Pancreas (tissue), 10 donors: ENCODE measurements at places on chromosomes 2 and 18. TPM values are rescaled to one million over a fixed set of nuclear protein-coding genes. Genes with fewer than 3 reads are reported as not detected.

The LIMS4 gene
- 2.2 TPM for total RNA-seq

The ASAP2 gene
- 17.7 TPM for total RNA-seq

The UGT1A6 gene
- total RNA-seq = not detected

The CNRIP1 gene
- total RNA-seq = 1.0 TPM
